ENCODE measurements at places on chromosomes 7 and 10.

- peak; percentile 38 for DNase-seq
Observed at GRCh38 chr7:116862951-116863670, 724 bp downstream of the CAPZA2 start.

DNA sequence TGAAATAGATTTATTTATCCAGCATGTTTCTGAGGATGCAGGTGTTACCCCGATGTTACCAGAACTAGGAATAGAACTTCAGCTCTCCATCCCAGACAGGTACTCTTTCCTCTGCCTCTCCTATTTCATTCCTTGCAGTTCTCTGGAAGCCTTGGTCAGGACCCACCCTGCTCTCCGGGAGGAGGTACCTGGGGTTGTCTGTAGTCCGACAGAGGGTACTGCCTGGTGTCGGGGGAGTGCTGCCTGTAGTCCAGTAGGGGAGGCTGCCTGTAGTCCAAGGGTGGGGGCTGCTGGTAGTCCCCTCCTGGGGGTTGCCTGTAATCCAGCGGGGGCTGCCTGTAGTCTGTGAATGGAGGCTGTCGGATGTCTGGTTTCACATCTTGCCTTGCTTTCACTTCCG, 328.4 kb downstream of the PHTF2 start:
- DNase-seq = no peak

GRCh38 chr7:112407261-112407660, 43.0 kb upstream of the IFRD1 start:
- no peak for DNase-seq

DNA sequence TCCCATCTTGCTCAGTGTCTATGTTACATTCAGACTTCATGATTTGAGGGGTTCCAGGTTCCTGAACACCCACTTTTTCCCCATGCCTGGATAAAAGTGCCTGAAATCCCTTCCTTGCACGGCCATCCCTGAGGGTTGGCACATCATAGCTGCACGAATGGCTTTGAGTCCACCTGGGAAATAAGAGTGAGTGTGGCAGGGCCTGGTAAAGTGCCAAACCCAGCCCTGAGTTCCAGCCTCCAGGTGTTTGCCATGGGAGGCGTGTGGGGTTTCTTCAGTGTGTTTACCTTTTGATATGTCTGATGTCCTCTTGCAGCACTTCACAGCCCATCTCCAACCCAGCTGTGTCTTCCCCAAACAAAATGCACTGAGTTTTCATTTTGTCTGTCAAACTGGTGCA, 145.7 kb downstream of the PAXIP1 start:
- no peak for DNase-seq

DNA sequence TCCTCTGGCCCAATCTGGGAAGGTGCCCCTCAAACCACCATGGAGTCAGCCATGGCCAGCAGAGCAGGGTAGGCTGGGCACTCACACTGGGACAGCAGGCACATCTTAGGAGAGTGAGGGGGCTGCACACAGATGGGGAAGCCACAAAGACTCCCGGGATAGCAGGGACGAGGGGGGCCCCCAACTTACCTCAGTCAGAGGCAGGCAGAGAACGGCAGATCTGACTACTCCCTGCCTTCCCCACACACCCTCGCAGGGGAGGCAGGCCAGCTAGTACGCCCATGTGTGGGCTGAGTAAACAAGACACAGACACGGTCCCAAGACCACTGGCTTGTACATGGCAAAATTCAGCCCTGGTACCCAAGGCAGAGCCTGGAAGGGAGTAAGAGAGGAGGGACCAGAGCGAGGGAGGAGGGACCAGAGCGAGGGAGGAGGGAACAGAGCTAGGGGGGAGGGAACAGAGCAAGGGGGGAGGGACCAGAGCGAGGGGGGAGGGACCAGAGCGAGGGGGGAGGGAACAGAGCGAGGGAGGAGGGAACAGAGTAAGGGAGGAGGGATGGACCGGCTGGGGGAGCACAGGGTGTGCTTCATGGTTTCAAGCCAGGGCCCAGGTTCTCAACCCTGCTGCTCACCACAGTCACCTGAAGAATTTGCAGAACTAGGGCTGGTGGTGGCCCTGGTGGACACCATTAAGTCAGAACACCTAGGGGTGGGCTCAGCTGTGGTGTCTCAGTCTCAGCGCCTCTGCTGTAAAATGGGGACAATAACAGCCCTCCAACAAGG, 73.8 kb downstream of the RGS10 start:
- DNase-seq = no peak

- no peak for DNase-seq
Observed at GRCh38 chr10:75293446-75293820, 57.7 kb upstream of the COMTD1 start.

- DNase-seq = no peak
Observed at GRCh38 chr10:123896246-123896927, 4.8 kb upstream of the CPXM2 start.

DNA sequence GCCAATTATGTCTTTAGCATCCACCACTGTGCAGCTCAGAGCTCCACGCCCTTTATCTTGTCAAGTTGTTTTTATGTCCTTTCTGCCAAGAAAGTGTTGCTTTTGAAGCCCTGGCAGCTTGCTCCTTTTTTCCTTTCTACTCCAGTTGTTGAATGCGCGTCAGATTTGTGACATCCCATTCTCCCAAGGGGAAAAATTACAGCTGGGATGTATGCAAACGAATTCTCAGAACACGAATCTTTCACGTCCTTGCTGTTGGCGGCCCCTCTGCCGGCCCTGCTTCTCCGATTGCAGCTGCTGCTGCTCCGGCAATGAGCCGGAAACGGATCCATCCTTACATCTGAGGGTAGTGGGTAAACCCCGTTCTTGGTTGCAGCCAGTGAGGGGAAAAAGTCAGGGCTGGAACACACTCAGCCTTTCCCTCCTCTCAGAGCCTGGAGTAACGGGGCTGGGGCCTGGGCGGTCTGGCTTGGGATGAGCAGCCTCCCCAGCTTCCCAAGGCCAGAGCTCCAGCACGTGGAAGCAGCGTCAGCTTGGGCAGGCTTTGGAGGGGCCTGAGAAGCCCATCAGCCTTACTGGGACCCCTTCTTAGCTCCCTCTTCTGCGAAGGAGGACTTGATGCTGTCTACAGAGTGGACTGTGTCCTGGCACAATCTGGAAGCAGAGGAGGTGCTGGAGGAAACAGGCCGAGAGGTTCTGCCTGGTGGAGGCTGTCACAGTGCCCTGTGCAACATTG, 79.0 kb upstream of the CHST15 start:
- DNase-seq = no peak

GRCh38 chr7:133023370-133024071, 58.4 kb downstream of the CHCHD3 start:
- DNase-seq = no peak

DNA sequence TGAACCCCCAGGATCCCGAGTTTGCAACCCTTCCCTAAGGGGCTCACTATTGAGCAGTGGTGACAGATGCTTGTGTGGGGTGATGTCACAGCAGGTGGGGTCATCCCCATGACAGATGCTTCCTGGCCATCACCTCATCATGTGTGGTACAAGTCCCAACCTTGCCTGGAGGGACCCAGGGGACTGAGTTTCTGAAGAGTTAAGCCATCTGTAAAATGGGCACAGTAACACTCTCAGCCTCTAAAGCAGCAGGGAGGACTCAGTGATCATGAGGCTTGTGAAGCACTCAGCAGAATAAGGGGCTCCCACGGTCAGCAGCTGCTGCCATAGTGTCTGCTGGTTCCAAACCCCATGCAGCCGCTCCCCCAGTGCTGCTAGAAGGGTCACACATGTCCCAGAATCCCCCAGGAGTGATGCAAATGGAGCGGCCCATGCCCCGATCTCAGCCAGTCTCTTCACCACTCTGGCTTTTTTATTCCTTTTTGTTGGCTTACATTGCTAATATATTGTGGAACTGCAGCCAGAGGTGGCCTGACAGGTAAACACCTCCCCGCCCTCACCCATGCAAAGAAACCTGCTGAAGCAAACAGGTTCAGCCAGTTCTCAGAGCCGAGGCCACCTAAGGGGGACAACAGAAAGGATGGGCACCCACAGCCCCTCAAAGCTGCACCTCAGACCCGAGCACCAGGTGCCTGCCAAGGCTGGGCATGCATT, 102.1 kb upstream of the PDGFA start:
- no peak for DNase-seq

- no peak for DNase-seq
Observed at GRCh38 chr7:31335161-31335856, 5.2 kb downstream of the NEUROD6 start.

GRCh38 chr10:6473430-6473829, 106.6 kb downstream of the PRKCQ start:
- no peak for DNase-seq

DNA sequence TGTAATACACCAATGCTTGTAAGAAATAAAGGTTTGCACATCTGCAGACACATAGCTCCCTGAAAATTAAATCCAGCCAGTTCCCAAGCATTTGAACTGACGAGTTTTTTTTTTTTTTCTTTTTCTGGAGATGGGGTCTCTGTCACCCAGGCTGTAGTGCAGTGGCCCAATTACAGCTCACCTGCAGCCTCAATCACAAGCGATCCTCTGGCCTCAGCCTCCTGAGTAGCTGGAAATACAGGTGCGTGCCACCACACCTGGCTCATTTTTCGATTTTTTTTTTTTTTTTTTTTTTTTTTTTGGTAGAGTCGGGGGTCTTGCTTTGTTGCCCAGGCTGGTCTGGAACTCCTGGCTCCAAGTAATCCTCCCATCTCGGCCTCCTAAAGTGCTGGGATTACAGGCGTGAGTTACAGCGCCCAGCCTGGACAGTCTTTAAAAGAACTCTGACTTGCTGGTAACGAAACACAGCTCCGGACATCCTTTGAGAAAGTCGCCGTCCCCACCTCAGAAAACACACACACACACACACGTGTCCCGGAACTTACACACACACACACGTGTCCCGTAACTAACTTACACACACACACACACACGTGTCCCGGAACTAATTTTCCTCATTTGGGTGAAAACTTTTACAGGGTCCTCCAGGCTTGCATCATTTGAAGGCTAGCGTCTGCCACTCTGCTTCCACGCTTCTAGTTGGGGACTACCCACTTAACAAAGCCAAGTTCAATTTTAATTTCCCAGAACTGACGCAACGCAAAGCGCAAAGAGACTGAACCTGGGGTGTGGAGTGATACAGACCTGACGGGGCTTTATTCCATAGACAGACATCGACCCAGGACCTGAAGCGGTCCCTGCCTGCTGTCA, 18.6 kb downstream of the OCM2 start:
- peak; percentile 16 for DNase-seq

DNA sequence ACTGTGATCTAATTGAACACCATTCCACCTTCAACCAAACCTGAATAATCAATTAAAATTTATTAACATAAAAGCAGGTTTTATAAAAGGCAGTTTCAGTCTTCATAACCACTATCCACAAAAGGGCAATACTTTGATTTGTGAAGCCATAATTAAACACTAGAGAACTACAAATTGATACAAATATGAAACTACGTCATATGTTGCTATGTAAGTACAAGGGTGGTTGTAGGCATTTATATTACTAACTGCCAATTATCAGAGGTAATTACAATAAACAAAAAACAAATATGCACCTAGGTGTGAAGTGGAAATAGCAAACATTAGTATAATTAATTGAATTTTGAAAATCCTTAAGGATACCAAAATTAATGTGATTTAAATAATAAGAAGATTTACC, 368.5 kb upstream of the PCDH15 start:
- DNase-seq = no peak

DNA sequence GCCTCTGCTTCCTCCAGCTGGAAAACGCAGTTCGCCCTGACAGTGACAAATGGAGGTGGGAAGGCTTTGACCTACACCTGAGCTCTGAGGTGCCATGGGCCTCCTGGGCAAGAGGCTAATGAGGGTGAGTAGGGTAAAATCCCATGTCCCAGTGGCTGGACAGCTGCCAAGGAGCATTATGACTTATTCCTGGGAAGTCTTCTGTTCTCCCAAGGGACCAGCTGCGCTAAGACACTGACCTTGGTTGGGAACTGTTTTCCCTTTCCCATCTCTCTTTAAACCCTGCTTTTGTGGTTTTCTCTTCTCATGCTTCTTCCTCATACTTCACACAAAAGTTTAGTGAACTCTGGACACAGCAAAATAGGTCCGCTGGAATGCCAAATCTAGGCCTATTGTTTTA, 72.6 kb downstream of the COPG2 start:
- DNase-seq = no peak

- no peak for DNase-seq
Observed at GRCh38 chr10:110857265-110858171, 14.2 kb upstream of the PDCD4 start.

- DNase-seq = no peak
Observed at GRCh38 chr10:128714644-128715415, 588.6 kb upstream of the MKI67 start.

DNA sequence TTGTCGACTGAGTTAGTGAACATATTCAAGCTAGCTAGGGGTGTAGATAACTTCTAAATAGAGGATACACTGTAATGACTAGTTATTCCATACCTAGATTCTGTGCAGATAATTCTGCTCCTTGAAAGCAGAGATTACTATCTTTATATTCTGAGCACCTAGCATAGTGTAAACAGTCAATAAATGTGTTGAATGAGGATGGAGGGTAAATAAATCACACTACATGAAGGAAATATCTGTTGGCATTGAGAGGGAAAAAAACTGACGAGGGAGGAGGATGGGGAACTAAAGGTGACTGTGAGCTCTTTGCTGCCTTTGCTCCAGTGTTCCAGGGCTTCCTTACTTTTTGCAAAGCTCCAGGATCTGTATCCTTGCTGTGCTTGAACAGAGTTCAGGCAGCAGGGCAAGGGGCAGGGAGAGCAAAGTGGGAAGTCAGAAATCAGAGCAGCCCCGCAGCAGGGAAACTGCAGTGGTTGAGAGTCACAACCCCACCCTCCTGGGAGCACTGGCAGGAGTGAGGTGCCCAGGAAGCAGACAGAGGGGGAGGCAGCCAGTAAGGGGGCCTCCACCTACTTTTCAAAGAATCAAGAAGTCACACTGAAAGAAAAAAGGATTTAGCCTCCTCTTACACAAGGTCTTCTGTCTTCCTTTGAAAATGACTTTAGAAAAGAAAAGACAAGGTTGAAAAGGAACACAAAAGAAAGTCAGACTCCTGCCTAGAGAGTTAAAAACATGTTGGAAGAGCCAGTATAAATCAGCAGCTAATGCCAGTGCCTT, 71.8 kb upstream of the LRRN3 start:
- no peak for DNase-seq

DNA sequence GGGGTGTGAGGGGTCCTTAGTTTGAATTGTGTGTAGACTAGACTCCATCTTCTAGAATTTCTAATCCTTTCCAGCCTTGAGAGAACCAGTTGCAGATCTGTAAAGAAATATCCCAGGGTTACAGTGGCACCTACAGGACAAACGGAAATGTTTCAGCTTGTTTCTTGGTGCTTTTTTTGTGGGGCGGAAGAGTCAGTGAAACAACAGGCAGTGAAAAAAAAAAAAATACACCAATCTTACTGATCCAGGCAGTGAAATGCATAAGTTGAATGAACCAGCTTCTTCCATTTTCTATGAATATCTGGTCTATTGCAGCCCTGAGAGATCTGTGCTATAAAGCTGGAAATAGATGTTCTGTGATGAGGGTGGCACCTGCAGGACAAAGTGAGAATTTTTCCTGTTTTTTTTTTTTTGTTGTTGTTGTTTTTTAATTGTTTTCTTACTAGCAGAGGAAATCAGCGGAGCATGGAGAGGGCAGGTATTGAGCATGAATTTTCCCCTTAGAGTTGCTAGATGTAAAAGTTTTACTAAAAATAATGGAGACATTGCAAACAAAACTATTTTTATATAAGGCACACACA, 81.9 kb upstream of the DYNC1I1 start:
- DNase-seq = peak; percentile 25

GRCh38 chr10:32437334-32437733, 8.6 kb upstream of the CCDC7 start:
- peak; percentile 36 for DNase-seq

GRCh38 chr7:140494867-140495266, 15.6 kb upstream of the MKRN1 start:
- DNase-seq = no peak

All from AG20443 (cell line).